PC-3 (cell line): ENCODE measurements at places on chromosomes 3 and 15.

GRCh38 chr3:188533612-188534357 lies 379.8 kb downstream of the LPP start:
- peak; percentile 23 for DNase-seq

GRCh38 chr3:136192831-136193230 lies 3.3 kb downstream of the MSL2 start:
- DNase-seq = peak; percentile 8

GRCh38 chr3:121863801-121864200 lies 28.8 kb downstream of the EAF2 start:
- DNase-seq = no peak

GRCh38 chr15:63292771-63293170 lies 15.4 kb downstream of the APH1B start:
- DNase-seq = no peak

GRCh38 chr3:187183903-187184302 lies 13.4 kb upstream of the RTP1 start:
- no peak for DNase-seq
